ENCODE measurements at places on chromosomes 6 and 20.

GRCh38 chr6:147061252-147061651 lies 143.0 kb upstream of the STXBP5 start:
- DNase-seq = no peak

DNA sequence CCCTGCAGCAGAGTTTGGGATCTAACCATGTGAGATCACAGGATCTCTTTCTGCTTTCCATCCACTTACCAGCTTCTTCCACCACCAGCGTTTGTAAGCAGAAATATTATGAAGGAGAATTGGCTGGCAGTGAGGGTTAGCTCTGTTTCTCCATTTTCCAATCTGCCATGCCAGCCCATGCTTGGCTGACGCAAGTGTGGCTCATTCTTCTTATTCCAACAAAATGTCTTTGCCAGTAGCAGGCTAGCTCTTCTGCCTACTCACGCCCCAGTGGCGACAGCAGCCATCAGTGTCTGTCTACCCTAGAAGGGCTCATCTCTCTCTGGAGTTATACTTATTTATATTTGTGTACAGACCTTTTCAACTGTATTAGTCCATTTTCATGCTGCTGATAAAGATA lies 286.2 kb downstream of the FARS2 start:
- no peak for DNase-seq

DNA sequence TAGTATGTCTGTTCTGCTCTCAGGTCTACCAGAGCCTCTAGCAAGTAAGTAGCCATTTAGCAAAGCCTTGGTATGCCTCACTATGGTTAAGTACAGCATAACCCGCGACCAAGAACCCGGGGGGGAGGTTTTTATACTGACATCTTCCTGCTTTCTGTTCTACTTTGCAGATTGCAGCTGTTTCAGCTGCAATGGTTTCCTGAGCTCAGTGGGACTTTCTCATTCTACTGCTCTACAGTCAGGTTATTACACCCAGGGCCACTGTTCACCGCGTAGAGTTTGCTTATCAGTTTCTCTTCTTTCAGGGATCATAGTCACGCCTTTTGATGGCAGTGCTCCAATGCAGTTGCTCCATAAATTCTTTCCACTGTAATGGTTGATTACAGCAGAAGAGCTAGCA lies 631.3 kb downstream of the TFAP2A start:
- DNase-seq = no peak

GRCh38 chr20:7691647-7692269 lies 248.5 kb downstream of the HAO1 start:
- no peak for DNase-seq

- DNase-seq = no peak
These were observed 316.2 kb downstream of the KIF16B start for GRCh38 chr20:16257021-16257420.

DNA sequence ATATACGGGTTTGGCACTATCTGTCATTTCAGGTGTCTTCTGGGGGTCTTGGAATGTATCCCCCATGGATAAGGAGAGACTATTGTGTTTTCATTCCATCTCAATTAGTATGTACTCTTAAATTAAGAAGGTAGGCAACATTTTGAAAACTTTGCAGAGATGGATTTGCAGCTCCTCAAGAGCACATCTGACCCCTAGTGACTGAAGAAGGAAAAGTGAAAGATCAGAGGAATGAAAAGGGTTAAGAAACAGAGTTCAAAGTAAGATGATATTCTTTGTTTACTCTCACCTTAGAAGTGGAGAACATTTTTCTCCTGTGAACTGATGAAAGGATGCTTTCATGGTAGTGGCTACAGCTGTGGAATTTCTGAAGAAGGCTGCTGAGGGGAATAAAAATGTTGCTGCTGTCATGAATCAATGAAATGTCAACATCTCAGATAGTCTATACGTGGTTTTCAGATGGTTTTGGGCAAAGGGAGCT lies 41.5 kb downstream of the SH3BGRL2 start:
- no peak for DNase-seq

DNA sequence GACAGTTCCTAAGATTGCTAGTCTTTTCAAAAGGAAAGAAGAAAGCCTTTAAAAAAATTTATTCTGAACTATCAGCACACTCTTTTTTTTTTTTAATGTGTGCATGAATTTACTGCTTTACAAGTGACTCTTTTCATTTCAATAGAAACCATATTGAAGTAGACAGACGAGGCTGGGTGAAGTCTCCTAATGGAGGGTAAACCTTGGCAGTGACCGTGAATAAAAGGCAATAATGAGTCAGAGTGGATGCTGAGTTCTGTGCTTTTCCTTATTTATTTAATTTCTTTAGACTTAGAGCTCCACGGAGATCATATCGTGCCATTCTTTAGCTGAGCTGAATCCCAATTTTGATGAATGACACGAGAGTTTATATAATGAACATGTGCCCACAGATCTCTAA lies 196.9 kb downstream of the PRL start:
- DNase-seq = no peak

- no peak for DNase-seq
These were observed 48.4 kb upstream of the TOP1 start for GRCh38 chr20:40980106-40980827.

DNA sequence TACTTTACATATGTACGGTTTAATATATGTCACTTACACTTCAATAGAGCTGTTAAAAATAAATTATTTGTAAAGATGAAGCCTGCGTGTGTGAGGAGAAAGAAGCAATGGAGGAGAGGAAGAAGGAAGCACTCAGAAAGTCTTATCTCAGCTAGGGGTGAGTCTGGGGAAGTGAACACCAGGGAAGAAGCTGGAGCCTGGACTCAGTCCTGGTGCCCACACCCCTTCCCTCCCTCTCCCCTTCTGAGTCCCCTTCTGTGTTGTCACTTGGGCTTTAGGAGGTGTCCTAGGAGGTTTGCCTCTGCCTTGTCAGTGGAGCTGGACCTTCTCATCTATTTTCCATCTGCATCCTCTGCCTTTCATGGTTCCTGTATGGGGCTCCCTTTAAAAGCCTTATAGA lies 1.9 kb downstream of the SIRPB2 start:
- no peak for DNase-seq

All from activated naive CD4-positive, alpha-beta T cell (primary cell).